ENCODE measurements at places on chromosomes 5 and 9.

- no peak for DNase-seq
Measured at GRCh38 chr5:74112372-74113195, 486.6 kb downstream of the ARHGEF28 start.

- DNase-seq = no peak
Measured at GRCh38 chr5:40385544-40385943, 294.2 kb upstream of the PTGER4 start.

DNA sequence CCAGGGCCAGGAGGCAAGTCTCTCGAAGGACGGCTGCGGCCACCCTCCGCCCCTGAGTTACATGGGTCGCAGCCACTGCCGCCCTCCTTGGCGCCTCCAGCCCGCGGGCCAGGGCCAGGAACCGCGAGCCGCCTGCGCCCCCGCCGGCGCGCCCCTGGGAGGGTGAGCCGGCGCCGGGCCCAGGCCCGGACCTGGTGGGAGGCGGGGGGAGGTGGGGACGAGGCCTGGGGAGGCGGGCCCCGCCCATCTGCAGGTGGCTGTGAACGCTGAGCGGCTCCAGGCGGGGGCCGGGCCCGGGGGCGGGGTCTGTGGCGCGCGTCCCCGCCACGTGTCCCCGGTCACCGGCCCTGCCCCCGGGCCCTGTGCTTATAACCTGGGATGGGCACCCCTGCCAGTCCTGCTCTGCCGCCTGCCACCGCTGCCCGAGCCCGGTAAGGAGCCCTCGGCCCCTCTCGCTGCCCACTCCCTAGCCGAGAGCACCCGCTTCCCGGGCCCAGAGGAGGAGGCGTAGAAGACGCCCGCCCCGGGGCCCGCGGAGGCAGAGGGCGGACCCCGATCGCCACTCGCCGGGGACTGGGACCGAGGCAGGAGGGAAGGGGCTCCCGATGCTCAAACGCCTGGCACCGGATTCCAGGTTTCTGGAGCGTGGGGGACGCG, at the start of gene ASS1:
Gene ASS1, plus strand, starts transcription at position 397 of the 657 bp plus-strand sequence. CDS start 7,268 bp downstream, outside the sequence.
- DNase-seq = peak; percentile 27

DNA sequence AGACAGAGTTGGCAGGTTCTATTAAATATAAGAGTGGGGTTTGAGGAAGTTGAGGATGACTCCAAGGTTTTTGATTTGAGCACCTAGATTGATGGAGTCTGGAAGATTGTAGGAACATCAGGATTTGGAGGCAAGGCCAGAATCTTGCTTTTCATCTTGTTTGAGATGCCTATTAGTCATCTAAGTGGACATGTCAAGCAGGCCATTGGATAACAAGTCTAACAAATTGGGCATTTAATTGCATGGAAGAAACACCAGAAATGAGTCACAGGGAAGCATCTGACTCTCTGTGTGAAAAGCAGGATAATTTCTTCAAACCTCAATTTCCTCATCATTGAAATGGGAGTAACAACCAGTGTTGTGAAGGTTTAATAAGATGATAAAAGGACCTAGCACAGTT, 53.3 kb upstream of the ARL15 start:
- no peak for DNase-seq

- DNase-seq = no peak
Measured at GRCh38 chr5:38739011-38739704, 106.7 kb upstream of the OSMR start.

- no peak for DNase-seq
Measured at GRCh38 chr9:117000834-117001233, 313.7 kb downstream of the TRIM32 start.

DNA sequence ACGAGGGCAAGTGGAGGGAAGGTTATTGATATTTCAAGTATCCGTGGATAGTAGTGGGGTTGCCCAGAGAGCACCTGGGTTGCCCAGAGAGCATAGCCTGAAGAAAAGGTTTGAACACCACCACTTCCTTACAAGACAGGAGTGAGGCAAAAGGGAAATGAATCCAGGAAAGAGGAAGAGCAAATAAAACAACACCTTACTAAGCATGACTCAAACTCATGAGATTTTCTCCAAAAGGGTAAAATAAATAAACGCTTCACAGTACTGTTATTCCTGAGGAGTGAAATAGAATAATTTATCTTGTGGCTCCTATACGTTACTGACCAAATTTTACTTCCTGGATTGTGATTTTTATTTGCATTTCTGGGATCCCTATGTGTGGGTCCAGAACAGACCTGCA, 65.2 kb upstream of the PTPRD start:
- DNase-seq = no peak

- DNase-seq = no peak
Measured at GRCh38 chr9:12604164-12604821, 88.9 kb upstream of the TYRP1 start.

GRCh38 chr9:101601904-101602765, 7.4 kb upstream of the PPP3R2 start:
- no peak for DNase-seq

- DNase-seq = no peak
Measured at GRCh38 chr9:34502891-34503290, 19.9 kb downstream of the ENHO start.

DNA sequence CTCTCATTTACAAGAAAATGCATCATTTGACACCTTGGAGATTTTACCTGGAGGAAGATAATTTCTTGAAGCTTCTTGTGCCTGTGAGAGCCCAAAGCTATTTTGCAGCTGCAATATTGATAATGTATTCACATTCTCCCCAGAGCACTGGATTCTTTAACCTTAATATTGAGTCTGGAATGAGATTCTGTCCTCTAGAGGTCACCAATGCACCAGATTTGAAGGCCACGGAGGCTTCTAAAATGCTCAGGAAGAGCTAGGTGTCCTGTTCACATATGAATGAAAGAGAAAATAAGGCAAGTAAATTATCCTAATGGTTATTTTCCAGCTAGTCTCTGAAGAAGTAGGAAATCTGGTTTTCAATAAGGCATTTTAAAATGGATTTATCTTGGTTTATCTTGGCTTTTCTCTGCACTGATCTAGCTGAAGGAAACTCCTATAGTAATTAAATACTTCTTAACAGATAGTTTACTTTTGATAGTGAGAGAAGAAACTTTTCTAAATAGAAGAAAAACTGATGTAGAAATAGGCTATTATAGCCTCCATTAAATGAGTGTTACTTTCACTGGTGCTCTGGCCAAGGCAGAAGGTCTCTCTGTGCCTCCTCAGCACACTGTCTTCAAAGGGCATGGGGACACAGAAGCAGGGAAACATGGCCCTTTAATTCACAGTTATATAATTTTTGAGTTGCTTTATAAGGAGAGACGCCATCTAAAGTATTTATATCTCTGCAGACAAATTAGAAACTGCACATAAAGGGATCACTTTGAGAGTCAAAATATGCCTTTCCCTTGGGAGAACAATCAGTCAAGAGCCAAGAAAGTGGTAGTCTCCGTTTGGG, 297.0 kb upstream of the ACTBL2 start:
- no peak for DNase-seq

- no peak for DNase-seq
Measured at GRCh38 chr9:85510830-85511504, 230.8 kb downstream of the AGTPBP1 start.

- no peak for DNase-seq
Measured at GRCh38 chr5:59591162-59591561, 302.4 kb downstream of the PDE4D start.

- no peak for DNase-seq
Measured at GRCh38 chr9:105700668-105701067, 6.3 kb downstream of the TMEM38B start.

GRCh38 chr9:109132567-109133021, 12.8 kb upstream of the TMEM245 start:
- DNase-seq = no peak

DNA sequence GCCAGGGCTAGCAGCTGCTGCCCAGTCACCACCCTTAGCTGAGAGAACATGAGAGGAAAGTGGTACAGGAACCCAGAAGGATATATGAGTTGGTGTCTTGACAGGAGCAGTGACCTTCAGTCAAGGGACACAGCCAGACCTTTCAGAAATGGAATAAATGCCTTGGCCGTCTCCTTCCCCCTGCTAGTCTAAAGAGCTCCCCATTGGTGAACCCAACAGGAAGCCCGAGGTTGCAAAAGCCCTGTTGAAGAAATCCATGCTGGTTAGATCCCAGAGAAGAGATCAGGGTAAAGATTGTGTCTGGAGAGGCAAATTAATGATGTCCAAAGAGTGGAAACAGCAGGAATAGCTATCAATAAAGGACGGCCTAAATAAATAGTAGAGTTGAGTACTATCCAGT, 244.5 kb downstream of the NR3C1 start:
- no peak for DNase-seq

DNA sequence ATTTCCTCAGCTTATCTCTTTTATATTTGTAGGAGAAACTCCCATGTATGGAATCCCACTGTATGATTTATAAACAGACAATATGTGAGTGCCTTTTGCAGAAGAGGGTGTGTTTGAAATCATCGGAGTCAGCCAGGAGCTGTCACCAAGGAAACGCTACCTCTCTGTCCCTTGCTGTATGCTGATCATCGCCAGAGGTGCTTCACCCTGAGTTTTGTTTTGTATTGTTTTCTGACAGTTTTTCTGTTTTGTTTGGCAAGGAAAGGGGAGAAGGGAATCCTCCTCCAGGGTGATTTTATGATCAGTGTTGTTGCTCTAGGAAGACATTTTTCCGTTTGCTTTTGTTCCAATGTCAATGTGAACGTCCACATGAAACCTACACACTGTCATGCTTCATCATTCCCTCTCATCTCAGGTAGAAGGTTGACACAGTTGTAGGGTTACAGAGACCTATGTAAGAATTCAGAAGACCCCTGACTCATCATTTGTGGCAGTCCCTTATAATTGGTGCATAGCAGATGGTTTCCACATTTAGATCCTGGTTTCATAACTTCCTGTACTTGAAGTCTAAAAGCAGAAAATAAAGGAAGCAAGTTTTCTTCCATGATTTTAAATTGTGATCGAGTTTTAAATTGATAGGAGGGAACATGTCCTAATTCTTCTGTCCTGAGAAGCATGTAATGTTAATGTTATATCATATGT, 18.0 kb upstream of the CTSL start:
- DNase-seq = no peak

DNA sequence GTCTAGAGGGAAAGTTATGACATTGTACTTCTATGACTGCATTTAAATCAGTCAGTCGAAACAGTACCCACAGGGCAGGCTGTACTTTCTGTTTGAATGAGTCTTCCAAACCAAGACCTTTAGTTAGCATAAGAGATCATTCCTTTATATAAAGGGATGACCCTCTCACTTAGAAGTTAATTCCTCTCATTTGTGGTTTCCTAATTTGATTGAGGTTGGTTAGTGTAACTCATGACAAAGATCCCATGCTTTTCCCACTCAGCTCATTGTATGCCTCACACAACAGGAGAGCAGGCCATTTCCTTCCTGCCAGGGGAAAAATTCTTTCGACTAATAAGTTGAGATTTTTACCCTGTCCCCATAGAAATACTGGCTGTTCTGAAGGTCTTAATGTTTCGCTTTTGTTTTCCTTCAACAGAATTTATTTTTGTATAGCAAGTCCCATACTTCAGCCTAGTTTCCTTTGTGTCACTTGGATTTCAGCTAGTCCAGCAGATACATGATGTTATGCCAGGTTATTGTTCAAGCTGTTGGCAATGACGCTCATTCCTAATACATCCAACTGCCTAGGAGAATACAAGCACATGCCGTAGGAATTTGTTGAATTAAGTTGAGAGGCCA, 500.7 kb downstream of the SPATA31D1 start:
- no peak for DNase-seq

DNA sequence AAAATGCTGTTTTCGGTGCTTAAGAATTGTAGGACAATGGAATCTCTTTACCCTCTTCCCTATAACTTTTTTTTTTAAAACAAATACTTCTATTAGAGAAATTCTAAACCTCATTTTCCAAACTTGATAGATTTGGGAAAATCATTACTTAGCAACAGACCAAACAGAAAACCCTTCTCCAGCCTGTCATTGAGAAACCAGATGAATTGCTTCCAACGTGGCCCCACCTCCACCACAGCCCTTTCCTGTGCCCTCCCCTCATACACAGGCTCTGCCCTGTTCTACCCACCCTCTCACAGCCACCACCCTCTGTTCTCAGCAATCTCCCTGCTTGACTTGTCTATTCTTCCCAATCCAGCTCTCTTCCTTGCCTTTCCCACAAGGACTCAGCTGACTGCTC, 221.2 kb downstream of the DMRT2 start:
- no peak for DNase-seq

DNA sequence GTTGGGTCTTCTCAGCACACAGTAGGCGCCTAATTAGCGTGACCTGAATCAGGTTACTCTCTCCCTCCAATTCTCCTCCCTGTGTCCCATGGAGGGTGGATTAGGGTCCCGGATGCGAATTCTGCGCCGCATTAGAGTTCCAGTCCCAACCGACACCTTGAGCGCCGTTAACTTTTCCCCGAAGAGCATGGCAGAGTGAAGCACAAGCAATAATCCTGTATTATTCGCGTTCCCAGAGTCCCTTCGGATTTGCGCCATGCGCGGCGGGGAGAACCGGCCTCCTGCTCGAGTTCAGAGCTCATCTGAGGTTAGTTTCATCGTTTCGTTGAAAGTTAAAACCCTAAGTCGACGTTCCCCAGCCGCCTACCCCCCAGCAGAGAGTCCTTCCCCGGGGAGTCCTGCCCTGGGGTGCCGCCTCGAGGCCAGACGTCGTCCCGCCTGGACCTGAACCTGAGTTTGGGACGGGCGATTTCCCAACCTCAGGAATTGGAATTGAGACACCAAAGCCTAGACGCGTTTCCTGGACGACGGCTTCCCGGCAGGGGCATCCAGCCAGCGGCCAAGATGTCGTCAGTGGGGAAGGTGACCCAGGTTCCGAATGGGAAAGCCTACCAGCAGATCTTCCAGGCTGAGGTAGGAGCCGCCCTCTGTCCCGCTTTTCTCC, at the start of gene CCDC180:
Gene CCDC180, plus strand, starts transcription at position 160 of the 664 bp plus-strand sequence. Its CDS starts 405 bp downstream, at position 565.
- DNase-seq = no peak

DNA sequence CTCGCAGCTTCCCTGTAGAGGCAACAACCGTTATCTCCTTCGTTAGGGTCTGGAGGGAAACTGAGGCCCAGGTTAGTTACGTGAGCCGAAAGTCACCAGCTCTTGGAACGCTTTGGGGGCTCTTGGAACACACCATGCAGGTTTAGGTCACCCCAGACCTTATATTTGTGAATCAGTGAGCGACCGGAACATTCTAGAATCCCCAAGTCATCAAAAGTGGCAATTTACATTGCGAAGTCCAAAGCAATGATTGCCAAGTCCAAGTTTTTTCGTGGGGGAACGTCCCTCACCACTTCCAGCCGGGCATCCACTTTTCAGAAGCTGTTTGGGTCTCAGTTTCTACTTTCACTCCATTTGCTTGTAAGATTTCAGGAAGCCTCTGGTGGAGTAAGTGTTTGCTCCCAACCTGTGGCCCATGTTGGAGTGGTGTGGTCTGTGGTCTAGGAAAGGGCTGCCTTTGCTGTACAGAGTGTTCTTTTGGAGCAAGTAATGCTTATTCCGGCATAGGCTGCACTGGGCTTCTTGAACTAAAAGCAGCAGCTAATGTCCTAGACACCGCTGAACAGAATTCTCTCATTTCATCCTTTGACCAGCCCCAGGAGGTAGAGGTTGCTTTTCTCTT, 32.8 kb upstream of the SPRY4 start:
- no peak for DNase-seq

GRCh38 chr5:41832430-41832829, 37.8 kb downstream of the OXCT1 start:
- DNase-seq = no peak

GRCh38 chr9:105232207-105232606, 12.2 kb upstream of the SLC44A1 start:
- DNase-seq = no peak

All from activated CD4-positive, alpha-beta T cell treated with anti-CD3 and anti-CD28 coated beads for 24 hours (primary cell).